ENCODE measurements at places on chromosomes 12 and 14.

DNA sequence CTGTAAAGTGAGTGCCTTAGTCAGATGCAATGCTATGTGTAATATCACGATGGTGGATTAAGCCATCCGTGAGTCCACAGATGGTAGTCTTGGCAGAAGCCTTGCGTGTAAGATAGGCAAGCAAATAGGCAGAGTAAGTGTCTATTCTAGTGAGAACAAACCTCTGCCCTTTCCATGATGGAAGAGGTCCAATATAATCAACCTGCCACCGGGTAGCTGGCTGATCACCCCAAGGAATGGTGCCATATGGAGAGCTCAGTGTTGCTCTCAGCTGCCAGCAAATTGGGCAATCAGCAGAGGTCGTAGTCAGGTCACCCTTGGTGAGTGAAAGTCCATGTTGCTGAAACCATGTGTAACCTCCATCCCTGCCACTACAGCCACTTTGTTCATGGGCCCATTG lies 371.2 kb upstream of the LRFN5 start:
- no peak for DNase-seq

GRCh38 chr12:10155966-10156365 lies 16.0 kb downstream of the OLR1 start:
- DNase-seq = no peak

GRCh38 chr14:54457609-54457996 lies 16.4 kb upstream of the CNIH1 start:
- DNase-seq = no peak

DNA sequence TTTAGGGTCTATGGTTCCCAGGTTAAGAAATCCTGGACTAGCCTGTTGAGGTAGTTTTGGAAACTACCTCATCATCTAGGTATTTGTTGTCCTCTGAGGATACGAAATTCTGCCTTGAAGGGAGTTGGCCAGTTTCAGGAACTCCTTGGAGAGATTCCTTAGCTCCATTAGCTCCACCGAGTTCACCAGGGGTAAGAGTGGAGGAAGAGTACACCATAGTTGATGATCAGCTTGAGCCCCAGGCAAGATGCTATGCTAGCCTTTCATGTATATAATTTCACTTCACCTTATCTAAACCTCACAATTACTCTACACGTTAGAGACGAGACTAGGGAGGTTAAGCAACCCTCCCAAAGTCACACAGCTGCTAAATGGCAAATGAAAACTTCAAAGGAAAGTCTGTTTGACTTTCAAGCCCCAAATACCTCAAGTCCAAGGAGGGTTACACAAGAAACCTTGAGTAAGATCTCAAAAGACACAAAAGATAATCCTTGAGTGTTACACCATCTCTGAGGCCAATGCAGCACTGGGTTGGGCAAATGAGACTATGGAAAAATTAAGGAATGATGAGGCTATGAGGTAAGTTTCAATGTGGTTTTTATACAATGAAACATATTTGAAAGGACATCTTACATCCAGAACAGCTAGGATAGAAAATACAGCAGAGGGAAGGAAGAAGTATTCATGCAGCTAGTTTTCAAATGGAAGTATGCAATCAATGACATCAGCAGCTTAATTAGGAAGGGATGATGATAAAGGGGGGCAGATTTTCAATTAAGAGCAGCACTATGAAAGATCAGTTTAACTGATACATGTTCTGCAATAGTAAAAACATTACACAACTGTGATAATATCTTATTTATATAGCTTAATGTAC lies 97.2 kb upstream of the KRAS start:
- DNase-seq = no peak

DNA sequence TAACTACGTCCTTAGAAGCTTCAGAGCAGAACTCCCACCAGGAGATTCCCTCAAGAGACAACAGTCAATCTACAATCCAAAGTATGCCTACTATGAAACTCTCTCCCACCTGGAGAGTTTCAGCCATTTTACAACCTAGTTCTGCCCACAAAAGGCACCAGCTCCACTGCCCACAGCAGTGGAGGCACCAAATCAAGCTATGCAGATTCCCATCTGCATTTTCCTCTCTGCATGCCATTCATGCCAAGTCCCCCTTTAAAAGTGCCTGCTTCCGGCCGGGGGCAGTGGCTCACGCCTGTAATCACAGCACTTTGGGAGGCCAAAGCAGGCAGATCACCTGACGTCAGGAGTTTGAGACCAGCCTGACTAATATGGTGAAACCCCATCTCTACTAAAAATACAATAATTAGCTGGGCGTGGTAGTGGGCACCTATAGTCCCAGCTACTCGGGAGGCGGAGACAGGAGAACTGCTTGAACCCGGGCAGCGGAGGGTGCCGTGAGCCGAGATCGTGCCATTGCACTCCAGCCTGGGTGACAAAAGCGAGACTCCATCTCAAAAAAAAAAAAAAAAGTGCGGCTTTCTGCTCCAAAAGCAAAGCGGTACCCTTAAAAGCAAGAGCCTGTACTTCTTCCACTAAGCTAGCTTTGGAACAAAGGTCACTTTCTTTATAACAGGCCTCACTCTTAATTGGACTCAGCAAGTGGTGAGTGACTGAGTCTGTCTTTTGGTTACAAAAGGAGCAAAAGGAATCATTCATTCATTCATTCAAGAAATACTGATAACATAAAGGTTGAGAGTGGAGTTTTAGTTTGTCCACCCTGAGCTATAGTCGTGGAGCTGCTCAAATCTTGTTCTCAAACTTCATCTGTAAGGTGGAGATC lies 10.1 kb upstream of the DLGAP5 start:
- DNase-seq = no peak

DNA sequence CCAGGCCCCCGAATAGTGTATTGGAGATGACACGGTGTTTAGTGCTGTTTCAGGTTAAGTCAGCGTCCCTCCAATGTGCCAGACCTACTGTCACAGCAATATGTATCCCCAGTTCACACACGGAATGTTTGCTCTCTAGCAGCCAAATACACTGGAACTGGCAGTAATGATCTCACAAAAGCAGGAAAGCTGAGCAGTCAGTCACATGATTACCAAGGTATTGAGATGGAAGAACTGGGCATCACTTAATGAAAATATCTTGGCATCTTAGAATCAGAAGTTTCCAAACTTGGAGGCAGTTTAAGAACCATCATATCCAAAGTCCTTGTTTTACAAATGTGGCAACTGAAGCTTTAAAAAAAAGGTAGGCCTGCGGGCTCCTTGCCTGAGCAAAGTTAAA lies 23.3 kb downstream of the NINJ2 start:
- no peak for DNase-seq

DNA sequence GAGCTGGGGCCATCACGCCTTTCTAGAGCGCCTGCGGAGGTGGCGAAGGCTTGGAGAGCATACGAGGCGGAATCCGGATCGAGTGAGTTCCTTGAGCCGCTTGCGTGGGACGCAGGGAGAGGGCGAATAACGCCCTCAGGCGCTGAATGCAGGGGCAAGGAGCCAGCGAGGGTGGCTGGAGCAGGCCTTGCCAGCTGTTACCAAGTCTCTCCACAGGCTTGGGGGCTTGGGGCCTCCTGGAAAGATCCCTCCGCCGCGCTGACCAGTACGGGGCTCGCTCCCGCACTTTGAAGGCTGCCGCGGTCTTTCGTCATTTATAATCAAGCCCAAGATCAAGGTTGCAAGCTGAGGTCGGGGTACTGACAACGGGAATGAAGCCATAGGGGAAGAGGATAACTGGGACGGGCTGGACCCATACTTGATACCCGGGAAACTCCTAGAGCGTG lies 1.2 kb downstream of the FLRT2 start:
- peak; percentile 61 for DNase-seq

DNA sequence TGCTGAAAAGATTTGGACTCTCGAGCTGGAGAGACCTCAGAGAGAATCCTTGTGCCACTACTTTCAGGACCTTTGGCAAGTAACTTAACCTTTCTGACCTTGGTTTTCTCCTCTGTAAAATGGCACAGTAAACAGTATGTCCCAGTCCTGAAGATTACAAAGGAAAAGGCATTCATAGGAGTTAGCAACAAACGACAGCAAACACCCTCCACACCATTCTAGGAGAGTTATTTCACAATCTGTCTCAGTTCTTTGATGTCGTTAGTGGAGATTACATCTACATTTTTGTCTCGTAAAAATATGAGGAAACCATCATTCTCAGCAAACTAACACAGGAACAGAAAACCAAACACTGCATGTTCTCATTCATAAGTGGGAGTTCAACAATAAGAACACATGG lies 205.7 kb downstream of the ITPR2 start:
- DNase-seq = no peak

- peak; percentile 55 for DNase-seq
These were observed 105.6 kb downstream of the SLC25A47 start for GRCh38 chr14:100428727-100429126.

DNA sequence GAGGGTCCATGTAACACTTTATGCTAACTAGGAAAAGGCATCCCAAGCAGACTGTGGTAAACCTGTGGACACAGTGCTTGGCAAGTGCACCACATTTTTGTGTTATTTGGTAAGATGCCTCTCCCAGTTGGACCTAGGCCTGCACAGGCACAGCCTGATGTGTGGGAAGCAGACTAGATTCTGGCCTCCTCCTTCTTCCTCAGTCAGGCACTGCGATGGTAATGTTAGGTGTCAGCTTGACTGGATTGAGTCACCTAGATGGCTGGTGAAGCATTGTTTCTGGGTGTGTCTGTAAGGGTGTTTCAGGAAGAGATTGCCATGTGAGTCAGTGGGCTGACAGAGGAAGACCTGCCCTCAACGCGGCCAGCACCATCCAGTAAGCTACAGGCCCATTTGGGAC lies 25.3 kb upstream of the RHOJ start:
- DNase-seq = peak; percentile 65

- no peak for DNase-seq
These were observed 94.5 kb downstream of the MYRFL start for GRCh38 chr12:69919495-69919894.

- no peak for DNase-seq
These were observed 12.5 kb upstream of the TMEM229B start for GRCh38 chr14:67500981-67501380.

DNA sequence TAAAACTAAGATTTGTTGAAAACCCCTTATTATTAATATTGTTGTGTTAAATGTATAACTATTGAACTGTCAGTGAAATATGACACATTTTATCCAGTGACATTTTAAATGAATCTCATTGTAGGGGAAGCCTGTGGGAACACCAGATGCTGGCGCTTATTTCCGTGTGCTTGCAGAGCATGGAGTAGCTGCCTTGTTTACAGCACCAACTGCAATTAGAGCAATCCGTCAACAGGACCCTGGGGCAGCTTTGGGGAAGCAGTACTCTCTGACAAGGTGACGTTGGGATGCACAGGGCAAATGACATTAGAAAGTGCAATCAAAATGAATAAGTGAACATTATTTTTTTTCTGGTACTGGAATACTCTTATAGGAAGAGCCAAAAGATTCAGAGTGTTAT lies 96.8 kb downstream of the ACSS3 start:
- no peak for DNase-seq

DNA sequence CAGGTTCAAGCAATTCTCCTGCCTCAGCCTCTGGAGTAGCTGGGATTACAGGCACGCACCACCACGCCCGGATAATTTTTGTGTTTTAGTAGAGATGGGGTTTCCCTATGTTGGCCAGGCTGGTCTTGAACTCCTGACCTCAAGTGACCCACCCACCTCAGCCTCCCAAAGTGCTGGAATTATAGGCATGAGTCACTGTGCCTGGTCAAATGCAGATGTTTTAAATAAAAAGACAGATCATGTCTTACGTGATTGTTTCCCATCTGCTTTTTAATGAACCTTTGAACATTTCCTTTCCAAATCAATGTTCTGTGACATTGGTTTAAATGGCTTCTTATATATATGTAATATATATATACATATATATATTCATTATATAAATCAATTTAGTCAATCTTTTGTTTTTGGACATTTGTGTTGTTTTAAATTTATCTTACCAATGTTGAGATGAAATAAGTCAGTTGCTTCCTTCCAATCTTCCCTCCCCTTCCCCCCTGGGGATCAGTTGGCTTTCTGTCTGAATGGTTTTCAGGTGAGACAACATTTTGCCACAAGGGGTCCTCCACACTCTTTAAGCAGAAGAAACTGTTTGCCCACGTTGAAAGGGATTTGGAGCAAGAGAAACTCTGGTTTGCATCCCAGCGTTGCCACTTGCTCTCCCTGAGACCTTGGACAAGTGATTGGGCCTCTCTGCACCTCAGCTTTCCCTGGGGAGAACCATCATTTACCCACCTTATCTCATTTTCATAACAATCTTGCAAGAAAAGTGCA lies 47.6 kb upstream of the RBM19 start:
- peak; percentile 35 for DNase-seq

All from AG20443 (cell line).